ENCODE measurements at places on chromosomes 5 and 9. TPM values are rescaled to one million over a fixed set of nuclear protein-coding genes. Genes with fewer than 3 reads are reported as not detected.

The NMUR2 gene
- not detected for total RNA-seq

The LCN12 gene
- 2.4 TPM for total RNA-seq

The FBN2 gene
- not detected for total RNA-seq

The TRPM3 gene
- total RNA-seq = not detected

The IER5L gene
- 1.9 TPM for total RNA-seq

The ENG gene
- 4.8 TPM for total RNA-seq

The STOM gene
- 11.3 TPM for total RNA-seq

The DYNC2I2 gene
- 60.2 TPM for total RNA-seq

The CTSV gene
- total RNA-seq = not detected

The HMGCS1 gene
- 133 TPM for total RNA-seq

The SPATA31D4 gene
- not detected for total RNA-seq

The KCNN2 gene
- not detected for total RNA-seq

Data from activated B cell treated with CpG ODN at 0.5 μM for 24 hours (primary cell).